Neural crest cell (in vitro differentiated cells): ENCODE measurements at places on chromosomes 4 and X. TPM values are rescaled to one million over a fixed set of nuclear protein-coding genes. Genes with fewer than 3 reads are reported as not detected.

RTL9 gene
- total RNA-seq = 0.30 and 0.37 TPM in 2 replicates

- H3K27ac ChIP-seq = no peak overlapping the region
- no peaks in the 10 kb centered on the region for H3K27me3 ChIP-seq
- H3K36me3 ChIP-seq = peaks cover 19% of the 10 kb centered on the region
- H3K4me1 ChIP-seq = peaks cover 12% of the 10 kb centered on the region
- peak overlapping the region; percentile 21 for H3K4me3 ChIP-seq
- DNase-seq = peak; percentile 46
Measured at GRCh38 chrX:16836371-16836770, 33.8 kb downstream of the RBBP7 start.

GRCh38 chr4:173169428-173170181, 994 bp downstream of the GALNT7 start:
- no peaks in the 10 kb centered on the region for H3K27me3 ChIP-seq
- H3K4me1 ChIP-seq = peaks cover 36% of the 10 kb centered on the region
- peak overlapping the region; percentile 88 for H3K4me3 ChIP-seq
- H3K36me3 ChIP-seq = no peaks in the 10 kb centered on the region
- H3K27ac ChIP-seq = peak overlapping the region; percentile 65

DNA sequence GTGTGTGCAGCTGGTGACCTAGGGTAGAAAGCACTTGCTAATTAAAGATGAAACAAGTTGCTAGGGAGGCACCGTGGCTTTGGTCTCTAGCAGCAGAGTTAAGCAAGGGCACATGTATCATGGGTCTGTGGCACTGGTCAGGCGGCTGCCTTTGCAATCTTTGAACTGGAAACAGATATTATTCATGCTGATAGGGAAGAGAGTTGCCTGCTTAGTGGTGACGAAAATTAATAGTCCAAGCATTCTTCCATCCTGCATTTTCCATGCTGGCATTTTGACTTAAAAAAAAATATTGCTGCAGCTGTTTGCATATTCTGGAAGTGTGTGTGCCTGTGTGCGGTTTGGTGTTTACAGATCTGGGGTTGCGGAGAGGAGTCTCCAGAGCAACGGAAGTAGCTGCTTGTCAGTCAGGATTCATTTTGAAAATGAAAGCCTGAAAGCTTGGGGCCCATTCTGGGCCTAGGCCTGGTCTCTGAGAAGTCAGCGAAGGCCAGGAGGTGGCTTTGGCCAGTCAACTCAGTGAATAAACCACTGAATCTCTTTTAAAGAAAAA, 2.3 kb upstream of the SOWAHD start:
- no peak for DNase-seq
- no peak overlapping the region for H3K27ac ChIP-seq
- H3K4me3 ChIP-seq = peak overlapping the region; percentile 67

DNA sequence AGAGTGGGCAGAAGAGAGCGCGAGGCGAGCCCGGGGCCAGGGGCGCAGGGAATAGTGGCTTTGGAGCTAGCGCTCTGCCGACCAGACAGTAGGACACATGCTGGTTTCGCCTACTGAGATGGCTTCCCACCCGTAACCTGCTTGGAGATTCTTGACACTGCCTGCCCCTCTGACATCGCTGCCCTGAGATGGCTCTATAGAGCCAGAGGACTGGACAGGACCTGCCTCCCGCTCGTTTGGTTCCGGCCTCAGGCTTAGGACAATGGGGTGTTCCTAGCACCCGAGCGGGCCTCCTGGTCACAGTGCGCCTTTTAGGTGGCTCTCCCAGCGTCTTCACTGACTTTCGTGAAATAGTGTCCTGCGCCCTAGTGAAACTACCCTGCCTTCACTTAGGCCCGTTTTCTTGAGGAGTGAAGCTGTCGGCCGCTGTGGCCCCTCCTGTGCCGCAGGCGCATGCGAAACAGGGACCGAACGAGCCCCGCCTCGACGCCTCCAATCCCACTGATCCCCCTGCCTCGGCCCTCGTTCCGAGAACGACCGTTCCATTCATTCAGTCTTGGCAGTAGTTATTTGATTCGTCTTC, 608 bp downstream of the TAF1 start:
- no peaks in the 10 kb centered on the region for H3K27me3 ChIP-seq
- peaks cover 10% of the 10 kb centered on the region for H3K36me3 ChIP-seq
- peaks cover 30% of the 10 kb centered on the region for H3K4me1 ChIP-seq
- no peak for DNase-seq
- H3K27ac ChIP-seq = peak overlapping the region; percentile 98

GRCh38 chr4:88858752-88859151, 161.1 kb upstream of the NAP1L5 start:
- peaks cover 18% of the 10 kb centered on the region for H3K4me1 ChIP-seq
- no peak overlapping the region for H3K4me3 ChIP-seq
- DNase-seq = no peak
- H3K27ac ChIP-seq = no peak overlapping the region
- peaks cover 6% of the 10 kb centered on the region for H3K36me3 ChIP-seq
- H3K27me3 ChIP-seq = no peaks in the 10 kb centered on the region

GRCh38 chrX:70470850-70471289, 26.2 kb downstream of the DLG3 start:
- H3K36me3 ChIP-seq = peaks cover 19% of the 10 kb centered on the region
- H3K27ac ChIP-seq = no peak overlapping the region
- peaks cover 11% of the 10 kb centered on the region for H3K4me1 ChIP-seq
- H3K27me3 ChIP-seq = no peaks in the 10 kb centered on the region
- DNase-seq = no peak
